ENCODE measurements at places on chromosomes 2 and 18. TPM values are rescaled to one million over a fixed set of nuclear protein-coding genes. Genes with fewer than 3 reads are reported as not detected.

SERPINB13 gene
- total RNA-seq, result not detected

B3GNT2 gene
- total RNA-seq, result 20.1 TPM

RESP18 gene
- not detected for total RNA-seq

SERPINB8 gene
- 9.2 TPM for total RNA-seq

CFC1 gene
- not detected for total RNA-seq

- DNase-seq, result no peak
Observed at GRCh38 chr18:45342166-45342565, 273.1 kb upstream of the SLC14A2 start.

DNA sequence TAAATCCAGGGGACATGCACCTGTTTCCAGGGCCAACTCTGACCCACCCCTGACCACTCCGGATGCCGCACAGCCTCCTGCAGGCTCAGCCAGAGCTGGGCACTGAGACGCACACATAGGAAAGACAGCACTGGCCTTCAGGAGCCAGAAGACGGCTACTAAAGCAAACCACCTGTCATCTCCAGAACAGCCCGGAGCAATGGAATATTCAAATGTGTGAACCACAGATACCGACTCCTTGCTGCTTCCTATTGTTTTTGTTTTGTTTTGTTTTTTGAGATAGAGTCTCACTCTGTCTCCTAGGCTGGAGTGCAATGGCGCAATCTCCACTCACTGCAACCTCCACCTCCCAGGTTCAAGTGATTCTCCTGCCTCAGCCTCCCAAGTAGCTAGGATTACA, 94.0 kb downstream of the LAMA1 start:
- DNase-seq, result no peak

GRCh38 chr2:171762879-171763573, 75.8 kb downstream of the DYNC1I2 start:
- no peak for DNase-seq

- peak; percentile 72 for DNase-seq
Observed at GRCh38 chr18:3248658-3249359, 1.2 kb downstream of the MYL12A start.

DNA sequence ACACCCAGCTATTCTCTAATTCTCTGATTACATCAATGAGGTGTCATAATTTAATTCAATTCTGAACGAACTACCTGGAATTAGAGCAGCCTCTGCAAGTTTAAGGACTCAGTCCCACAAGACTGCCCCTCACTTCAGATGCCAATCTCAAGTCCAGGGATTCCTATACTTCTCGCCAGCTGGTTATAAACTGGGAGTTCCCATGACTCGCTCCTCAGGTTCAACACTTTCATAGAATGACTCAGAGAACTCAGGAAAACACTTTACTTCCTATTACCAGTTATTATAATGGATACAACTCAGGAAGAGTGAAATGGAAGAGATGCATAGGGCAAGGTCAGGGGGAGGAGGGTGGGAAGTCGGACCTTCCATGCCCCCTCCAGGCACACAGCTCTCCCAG, 112.3 kb upstream of the ATP5MC3 start:
- no peak for DNase-seq

DNA sequence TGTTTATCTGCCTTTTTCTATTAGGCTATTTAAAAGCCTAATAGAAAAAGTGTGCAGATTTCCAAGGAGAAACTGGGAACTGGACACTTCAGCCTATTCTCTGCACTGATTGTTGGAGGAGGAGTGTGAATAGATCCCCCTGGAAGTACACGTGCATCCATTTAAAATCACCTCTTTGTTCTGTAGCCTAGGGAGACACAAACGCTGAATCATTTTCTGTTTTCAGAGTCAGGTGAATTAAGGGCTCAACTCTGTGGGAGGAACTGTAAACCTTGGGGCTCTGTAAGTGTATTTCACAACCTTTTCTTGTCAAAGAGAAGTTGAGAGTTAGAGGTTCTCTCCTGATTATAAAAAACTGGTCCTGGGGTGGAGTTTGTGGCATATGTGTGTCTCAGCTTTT, 159.7 kb downstream of the SPAG16 start:
- DNase-seq, result no peak

DNA sequence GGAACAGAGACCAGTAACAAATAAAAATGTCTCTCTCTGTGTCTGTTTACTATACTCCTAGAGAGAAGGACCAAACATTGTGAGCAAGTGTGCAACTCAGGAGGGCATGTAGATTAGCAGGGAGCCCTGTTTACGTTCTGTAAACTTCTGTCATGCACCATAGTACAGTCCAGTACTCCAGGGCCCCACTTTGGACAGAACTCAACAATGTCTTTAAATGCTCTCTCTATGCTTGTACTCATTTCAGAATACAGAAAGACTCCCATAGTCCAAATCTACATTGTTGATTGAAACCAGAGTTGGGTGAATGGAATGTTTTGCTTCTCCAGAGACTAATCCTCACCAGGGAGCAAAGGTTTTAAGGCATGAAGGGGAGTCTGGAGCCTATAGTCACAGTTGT, 934.8 kb downstream of the NRXN1 start:
- no peak for DNase-seq

Measured in colonic mucosa (tissue), 4 donors.